ENCODE measurements at places on chromosomes 7 and 10. TPM values are rescaled to one million over a fixed set of nuclear protein-coding genes. Genes with fewer than 3 reads are reported as not detected.

The LIPN gene
- total RNA-seq, result not detected

The NAT16 gene
- not detected for total RNA-seq

The AUTS2 gene
- total RNA-seq, result 32.1 TPM

The A1CF gene
- not detected for total RNA-seq

The ANXA8 gene
- total RNA-seq, result not detected

The HTR5A gene
- not detected for total RNA-seq

The RTKN2 gene
- total RNA-seq, result 12.2 TPM

The SORBS1 gene
- total RNA-seq, result 0.93 TPM

The KNDC1 gene
- 0.87 TPM for total RNA-seq

The CADPS2 gene
- not detected for total RNA-seq

The NEBL gene
- not detected for total RNA-seq

The AKR1D1 gene
- total RNA-seq, result not detected

The PSD gene
- total RNA-seq, result 5.4 TPM

The PDK4 gene
- 0.44 TPM for total RNA-seq

The PTF1A gene
- total RNA-seq, result not detected

The RELN gene
- not detected for total RNA-seq

The FGFBP3 gene
- total RNA-seq, result 6.2 TPM

The ARHGEF35 gene
- 4.8 TPM for total RNA-seq

The TMEM196 gene
- not detected for total RNA-seq

The MACC1 gene
- not detected for total RNA-seq

Measured in CD4-positive, alpha-beta memory T cell (primary cell).